ENCODE measurements at places on chromosomes 5 and 9.
A peak's percentile ranks its signal among the peaks of the same experiment; 100 is the strongest.

- no peak for DNase-seq
These were observed 10.5 kb upstream of the SPATA31E1 start for GRCh38 chr9:87872079-87872624.

DNA sequence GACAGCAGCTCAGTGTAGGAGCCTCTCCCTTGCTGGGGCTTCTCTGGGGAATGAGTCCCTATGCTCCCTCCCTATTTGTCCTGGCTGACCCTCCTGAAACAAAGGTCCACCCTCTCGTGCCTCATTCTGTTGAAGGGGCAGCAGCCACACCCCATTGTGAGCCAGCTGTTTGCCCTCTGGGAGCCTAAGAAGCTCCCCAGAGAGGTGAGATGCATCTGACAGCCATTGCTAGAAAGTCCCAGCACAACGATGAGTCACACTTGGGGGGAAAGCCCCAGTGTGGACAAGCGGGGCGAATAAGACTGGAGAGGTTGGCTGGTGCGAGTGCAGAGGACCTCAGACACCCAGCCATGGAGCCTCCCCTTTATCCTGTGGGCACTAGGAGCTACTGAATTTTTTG, 101.4 kb downstream of the PPARGC1B start:
- DNase-seq = no peak

DNA sequence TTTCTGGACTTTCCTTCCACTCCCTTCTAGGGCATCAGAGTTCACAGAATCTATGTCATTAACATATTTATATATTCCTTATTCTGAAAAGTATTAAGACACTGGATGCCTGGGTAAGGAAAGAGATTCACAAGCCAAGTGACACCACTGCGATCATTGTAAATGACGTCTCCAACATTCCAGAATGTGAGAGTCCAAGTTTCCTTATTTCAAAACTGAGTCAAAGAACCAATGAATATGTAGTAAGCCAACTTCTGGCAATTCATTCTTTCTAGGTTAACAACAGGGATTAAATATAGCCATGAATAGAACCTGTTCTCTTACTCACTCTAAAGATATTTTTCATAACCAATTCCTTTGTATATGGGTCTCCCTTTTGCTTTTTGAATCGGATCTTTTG, 18.1 kb downstream of the RAI14 start:
- no peak for DNase-seq

DNA sequence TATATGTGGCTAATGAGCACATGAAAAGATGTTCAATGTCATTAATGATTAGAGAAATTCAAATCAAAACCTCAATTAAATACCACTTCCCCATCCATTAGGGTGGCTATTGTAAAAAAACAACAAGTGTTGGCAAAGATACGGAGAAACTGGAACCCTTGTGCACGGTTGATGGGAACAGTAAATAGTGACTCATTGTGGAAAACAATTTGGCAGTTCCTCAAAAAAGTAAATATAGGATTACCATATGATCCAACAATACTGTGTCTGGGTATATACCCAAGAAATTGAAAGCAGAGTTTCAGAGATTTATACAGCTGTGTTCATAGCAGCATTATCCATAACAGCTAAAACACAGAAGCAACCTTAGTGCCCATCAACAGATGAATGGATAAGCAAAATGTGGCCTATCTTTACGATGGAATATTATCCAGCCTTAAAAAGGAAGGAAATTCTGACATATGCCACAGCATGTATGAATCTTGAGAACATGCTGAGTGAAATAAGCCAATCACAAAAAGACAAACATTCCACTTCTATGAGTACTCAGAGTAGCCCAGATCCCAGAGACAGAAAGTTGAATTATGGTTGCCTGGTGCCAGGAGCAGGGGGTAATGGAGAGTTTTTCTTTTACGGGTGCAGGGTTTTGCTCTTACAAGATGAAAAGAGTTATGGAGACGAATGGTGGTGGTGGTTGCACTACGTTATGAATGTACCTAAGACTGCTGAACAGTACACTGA, 41.4 kb upstream of the LRRC14B start:
- peak; percentile 73 for DNase-seq

GRCh38 chr5:88678770-88679381, 204.1 kb downstream of the MEF2C start:
- DNase-seq = no peak

DNA sequence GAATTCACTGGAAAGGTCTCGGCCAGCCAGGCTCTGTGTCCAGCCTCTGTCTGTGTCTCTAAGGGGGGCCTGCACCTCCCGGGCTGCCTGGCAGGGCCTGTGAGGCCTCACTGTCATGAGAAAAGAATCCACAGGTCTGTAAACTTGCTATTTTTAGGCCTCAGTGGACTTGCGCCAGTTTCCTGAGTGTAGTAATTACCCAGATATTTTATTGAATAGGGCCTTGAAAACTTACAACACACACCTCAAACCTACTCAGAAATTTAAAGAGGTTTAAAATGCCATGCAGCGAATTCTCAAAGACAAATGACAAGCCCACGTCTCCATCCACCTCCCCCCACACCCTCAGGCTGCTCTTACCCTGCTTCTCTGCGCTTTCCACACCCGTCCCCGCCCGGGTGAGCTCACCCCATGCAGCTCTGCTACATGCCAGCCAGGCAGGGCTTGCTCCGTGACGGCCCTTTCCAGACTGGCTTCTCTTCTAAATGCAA, 8.8 kb upstream of the TENT4A start:
- DNase-seq = no peak

Measured in NCI-H2029 treated with DMSO at 0.1 percent for 48 hours (cell line).